ENCODE measurements at places on chromosomes 5 and 9. TPM values are rescaled to one million over a fixed set of nuclear protein-coding genes. Genes with fewer than 3 reads are reported as not detected.

TEX48 gene
- total RNA-seq: not detected

SV2C gene
- 0.02 TPM for total RNA-seq

LCN2 gene
- total RNA-seq: 3.9 TPM

SOHLH1 gene
- total RNA-seq: not detected

PCDHGA12 gene
- total RNA-seq: not detected

Data from A549 treated with ZK216348 at 1 μM for 4 hours (cell line).